ENCODE measurements at places on chromosomes 1 and 21.
A peak's percentile ranks its signal among the peaks of the same experiment; 100 is the strongest.

DNA sequence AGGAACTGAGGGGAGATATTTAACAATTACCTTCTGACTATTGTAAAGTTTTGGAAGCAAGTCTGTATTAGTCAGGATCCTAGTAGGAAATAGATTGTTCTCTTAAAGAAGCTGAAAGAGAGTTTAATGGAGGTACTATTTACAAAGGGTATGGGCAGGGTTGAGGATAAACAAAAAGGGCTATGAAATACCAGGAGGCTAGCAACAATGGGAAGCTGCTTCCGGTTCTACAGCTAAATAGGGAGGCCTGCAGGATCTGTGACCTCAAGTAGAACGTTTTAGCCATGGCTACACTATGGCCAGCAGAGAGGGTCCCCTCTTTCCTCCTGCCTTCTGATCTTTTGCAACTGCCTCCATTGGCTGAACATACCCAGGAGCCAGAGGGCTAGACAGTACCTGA lies 117.7 kb downstream of the PDE4B start:
- no peak for DNase-seq

GRCh38 chr1:192668409-192668983 lies 32.5 kb downstream of the RGS13 start:
- no peak for DNase-seq

- no peak for DNase-seq
These were observed 96.9 kb downstream of the ADSS2 start for GRCh38 chr1:244354810-244355278.

DNA sequence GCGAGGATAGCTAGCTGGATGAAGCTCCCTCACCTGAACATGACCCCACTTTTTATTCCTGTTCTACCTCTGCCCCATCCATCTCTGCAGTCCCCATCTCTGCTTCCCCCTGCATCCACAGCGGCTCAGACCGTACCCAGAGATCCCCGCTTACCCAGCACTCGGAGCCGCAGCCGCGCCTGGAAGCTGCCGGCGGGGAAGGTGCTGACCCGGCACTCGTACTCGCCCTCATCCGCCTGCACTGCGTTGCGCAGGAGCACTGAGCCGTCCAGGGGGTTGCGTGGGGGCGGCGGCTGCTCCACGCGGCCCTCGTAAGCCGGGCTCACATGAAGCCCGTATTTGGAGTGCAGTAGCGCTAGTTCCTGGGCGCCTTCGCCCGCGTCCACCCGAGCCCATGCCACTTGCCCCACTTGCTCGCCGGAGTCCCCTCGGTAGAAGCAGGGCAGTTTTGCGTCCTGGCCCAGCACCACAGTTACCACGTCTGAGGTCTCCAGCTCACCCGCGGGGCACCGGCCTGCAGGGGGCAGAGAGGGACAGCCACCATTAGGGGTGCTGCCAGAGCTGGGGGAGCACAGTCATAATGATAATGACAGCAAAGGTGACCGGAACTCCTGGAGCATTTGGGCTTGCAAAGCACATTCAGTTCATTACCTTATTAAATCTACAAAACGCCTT lies 9.8 kb downstream of the NECTIN4 start:
- no peak for DNase-seq

DNA sequence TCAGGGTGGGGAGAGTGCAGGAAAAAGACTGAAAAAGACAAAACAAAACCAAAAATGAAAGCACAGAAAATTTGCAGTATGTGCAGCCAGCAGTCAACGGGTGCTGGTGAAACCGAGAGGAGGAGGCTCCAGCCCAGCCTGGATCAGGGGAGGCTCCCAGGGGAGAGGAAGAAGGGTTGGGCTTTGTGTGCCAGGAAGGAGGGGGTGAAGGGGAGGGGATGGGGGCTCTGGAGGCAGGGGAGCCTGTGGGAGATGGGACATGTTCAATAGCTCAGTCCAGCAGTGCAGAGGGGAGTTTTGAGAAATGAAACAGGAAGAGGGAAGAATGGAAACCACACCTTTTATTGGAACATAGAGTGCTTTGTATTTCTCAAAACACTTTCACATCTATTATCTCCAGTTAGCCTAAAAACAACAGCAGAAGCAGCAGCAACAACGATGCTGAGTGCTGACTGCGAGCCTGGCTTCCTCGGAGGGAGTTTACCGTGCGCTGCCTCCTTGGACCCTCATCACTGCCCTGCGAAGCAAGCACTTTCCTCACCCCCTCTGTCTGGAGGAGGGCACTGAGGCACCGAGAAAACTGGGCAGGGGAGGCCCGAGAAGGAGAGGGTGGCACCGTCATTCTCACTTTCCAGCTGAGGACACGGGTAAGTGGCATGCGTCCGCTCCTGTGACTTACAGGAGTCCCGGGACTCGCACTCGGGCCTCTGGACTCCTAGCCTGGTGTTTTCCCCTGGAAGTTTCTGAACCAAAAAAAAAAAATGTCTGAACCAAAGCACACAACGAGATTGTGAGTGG lies 62.9 kb downstream of the MDM4 start:
- no peak for DNase-seq

DNA sequence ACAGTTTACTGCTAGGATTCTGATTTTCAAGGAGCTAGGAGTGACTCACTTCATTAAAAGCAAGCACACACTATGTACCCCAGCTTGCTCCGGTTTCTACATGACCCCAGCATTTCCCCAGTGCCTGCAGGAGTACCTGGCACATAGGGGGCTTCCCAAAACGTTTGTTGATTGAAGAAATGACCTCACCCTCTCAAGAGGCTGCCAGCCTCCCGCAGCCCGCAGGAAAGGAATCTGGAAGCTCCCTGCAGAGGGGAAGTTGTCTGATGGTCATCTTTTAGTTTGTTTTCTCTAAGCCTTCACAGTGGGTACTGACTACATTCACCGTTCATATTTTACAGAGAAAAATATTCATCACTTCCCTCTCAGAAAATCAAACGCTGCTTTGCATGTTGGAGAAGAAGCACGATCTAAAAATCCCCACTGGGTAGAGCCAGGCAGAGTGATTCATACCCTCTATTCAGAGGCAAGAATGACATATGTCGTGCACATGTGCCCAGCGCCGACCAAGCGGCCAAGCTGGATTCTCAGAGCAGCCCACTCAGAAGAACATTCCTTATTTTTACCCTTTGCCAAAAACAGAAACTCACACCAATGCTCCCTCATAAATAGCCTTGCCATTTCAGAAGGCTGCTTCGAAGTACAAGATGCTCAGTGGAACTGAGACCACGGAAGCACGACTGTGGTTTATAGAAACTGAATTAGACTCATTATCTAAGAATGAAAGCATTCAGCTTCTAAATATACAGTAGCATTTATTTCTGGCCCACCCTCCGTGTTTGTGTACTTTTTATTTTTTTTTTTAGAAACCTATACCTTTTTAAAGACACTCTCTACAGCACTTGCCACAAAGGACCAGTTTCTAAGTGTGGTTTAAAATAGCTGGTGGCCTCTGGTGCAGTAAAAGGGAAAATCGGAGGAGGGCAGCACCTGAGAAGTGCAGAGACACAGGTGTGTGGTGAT lies 143.2 kb downstream of the MIS18A start:
- DNase-seq: no peak

DNA sequence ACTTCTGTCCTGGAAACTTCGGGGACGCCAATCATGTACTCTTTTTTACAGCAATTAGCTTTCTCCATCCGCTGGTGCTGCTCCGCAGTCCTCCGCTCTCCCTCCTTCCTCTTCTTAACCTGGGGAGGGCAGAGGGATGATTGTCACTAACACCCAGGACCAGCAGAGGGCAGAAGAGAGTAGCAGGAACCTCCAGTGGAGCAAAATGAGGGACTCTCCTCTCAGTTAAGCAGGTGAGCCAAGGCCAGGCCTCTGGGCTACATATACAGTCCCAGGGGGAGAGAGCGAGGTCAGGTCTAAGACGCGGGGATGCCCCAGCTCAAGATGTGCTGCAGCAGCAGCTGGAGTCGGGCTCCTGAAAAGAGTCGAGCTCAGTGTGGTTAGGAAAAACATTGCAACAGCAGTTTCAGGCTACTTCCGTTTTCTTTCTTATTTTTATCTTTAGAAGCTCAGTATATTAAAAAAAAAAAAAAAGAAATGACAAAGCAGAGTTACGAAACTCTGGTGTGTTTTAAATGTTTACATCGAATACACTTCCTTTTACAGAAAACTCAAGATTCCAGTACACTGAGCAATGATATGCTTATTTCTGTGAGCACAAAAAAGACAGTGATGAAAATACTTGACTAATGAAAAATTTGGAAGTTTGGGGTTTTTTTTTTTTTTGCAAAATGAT lies 25.7 kb upstream of the NLRP3 start:
- DNase-seq: peak; percentile 24

DNA sequence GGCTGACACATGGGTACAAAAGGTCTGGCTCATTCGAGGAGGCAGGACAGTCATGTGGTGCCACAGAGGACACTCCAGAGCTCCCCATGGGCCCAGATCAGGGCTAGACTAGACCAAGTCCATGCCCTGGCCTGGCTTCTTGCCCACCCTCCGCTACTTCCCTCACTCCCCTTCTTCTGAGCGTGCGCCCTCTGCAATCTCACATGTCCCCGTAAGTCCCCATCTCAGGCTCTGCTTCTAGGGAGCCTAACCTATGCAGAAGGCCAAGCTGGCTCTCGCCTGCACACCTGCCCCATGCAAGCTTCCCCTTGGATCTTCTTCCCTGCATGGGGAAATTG lies 553.6 kb downstream of the PTPRU start:
- DNase-seq: no peak

DNA sequence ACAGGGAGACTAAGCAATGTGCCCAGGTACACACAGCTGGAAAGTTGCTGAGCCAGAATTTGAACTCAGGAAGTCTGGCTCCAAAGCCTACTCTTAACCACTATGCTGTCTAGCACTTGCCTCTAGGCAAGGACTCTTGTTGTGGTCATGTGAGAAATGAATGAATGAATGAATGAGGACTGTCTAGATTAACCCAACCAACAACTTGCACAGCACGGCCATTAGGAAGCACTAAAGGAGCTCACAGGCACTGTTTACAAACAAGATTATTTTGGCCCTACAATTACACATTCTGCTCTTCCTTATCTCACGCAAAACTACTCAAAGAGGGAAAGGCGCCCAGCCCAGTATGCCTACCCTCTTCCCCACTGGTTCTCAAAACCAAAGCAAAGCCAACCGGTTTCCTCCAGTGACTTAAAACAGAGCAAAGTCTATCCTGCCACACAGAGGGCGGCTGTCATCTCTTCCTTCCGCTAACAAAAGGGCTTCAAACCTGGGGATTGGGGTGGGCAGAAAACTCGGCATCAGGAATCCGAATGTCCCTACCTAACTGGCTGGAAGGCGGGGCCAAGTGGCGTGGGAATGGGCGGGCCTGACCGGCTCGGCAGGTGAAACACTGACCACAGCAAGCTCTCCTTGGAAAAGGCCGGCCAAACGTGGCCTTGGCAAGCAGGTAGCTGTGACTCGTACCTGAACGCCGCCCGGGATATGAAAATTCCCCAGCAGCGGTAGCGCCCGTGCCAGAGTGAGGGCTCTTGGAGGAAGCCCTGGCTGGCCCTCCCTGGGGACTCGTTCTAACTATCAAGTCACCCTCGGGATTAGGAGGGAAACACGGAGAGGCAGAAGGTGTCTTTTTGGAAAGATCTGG lies 948 bp downstream of the STK40 start:
- DNase-seq: no peak

DNA sequence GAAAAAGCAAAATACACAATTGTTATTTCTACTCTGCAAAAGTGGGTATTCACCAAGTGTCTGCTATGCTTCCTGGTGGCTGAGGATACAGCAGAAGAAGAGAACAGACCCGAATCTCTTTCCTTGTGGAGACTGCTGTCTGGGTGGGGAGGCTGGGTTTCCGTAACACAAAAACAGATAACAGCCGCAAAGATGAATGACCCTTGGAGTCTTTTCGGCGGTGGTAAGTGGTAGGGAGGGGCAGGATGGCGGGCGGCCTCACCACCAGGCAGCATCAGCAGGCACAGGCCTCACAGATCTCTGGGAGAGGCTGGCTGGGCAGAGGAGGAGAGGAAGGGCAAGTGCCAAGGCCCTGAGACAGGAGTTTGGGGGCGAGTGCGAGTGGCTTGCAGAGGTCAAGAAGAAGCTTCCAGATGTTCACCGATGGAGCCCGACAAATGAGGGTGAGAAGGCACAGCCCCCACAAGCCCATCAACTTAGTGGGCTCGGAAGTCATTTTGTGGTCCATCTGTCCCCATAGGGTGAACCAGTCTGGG lies 164.2 kb downstream of the RHOU start:
- no peak for DNase-seq

GRCh38 chr1:110337704-110338308 lies 1.4 kb upstream of the RBM15 start:
- peak; percentile 37 for DNase-seq

- no peak for DNase-seq
These were observed 3.4 kb upstream of the KIFAP3 start for GRCh38 chr1:170077926-170078325.

DNA sequence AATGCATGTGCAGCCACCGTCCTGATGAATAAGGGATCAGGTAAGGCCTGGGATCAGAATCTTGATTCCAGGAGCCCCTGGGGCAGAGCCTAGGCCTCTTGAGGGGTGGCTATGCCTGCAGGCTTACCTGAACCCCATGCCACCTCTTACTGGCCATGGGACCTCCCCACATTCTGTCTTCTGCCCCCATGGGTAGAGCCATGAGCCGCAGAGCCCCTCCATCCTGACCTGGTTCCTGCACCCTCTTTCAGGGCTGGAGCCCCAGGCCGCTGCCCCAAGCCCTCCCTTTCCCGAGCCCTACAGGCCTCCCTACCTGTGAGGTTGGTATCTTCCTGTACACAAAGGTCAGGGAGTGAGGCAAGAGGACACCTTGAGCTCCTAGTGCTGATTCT lies 120.8 kb downstream of the DMRTB1 start:
- no peak for DNase-seq

DNA sequence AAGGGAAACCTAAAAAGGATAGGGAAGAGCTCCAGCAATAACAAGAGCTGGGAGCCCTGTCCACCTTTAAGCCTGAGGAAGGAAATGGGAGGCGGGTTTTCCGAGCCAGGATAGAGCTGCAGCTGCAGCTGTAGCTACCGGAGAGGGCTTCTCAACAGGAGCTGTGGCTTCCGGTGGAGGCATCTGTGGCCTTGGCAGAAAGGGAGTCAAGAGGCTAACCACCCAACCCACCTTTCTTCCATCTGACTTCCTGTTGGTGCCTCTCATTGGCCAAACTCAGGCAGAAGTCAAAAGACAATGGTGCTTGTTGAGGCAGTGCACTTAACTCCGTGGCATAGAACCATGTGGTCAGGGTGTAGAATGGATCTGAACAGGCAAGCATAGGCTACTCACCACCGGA lies 313.1 kb upstream of the DAB1 start:
- no peak for DNase-seq

- DNase-seq: no peak
These were observed 136.6 kb upstream of the ZNF648 start for GRCh38 chr1:182198006-182198605.

All from NCI-H524 treated with DMSO at 0.1 percent for 48 hours (cell line).